ENCODE measurements at places on chromosomes 2 and 18. TPM values are rescaled to one million over a fixed set of nuclear protein-coding genes. Genes with fewer than 3 reads are reported as not detected.

DNA sequence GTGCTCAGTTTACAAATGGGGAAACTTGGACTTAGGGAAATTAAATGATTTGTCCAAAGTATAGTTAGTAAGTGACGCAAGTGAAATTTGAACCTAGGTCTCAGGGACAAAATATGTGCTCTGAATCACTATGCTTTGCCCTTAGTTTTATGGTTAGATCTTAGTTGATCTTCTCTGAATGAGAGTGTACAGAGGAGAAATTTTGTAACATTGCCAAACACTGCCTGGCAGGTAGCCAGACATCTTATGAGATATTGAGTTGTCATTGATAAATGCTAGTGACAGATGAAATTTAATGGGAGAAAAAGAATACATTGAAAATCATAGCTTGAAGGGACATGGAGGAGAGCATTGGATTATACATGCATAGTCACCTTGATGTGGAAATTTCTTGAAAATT is 91.4 kb downstream of the GALNT1 start:
- DNase-seq, result no peak

DNA sequence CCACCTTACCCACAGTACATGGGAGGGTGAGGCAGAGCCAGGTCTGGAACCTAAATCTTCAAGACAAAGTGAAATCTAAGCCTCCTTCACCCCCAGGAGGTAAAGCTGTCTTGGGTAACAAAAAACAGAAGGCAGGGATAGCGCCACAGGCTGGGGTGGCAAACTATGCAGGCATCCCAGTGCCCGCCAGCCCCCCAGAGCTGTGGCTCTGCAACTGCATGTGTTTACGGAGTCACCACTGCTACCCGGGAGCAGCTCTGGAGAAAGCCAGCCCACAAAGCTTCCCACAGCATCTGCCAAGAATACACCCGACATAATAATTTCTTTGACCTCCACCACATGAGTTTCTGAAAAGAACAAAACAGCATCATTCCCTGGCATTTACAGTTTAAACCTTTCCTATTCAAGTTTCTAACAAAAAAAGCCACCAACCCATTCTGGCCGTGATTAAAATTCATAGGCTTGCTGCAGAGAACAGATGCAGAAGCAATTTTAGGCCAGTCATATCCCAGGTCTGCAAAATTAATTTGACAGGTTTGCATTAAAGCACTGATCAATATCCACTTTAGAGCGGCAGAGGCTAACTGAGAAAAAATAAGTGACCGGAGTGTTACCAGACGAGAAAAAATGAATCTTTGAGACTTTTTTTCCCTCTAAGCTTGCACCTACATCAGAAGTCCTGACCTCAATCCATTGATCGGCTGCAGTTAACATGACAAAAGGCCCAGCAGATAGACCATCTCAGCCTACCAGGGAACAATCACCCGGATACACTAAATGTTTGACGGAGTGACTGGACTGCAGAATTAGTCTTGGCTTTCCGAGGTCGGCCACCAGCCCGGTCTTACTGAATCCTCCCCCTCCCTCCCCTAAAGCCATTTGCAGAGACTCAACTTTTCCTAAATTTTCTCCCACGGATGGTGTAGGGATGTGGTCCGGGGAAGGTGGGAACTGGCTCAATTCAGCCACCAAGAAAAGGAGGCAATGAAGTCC is 309.6 kb upstream of the SKOR2 start:
- no peak for DNase-seq

DNA sequence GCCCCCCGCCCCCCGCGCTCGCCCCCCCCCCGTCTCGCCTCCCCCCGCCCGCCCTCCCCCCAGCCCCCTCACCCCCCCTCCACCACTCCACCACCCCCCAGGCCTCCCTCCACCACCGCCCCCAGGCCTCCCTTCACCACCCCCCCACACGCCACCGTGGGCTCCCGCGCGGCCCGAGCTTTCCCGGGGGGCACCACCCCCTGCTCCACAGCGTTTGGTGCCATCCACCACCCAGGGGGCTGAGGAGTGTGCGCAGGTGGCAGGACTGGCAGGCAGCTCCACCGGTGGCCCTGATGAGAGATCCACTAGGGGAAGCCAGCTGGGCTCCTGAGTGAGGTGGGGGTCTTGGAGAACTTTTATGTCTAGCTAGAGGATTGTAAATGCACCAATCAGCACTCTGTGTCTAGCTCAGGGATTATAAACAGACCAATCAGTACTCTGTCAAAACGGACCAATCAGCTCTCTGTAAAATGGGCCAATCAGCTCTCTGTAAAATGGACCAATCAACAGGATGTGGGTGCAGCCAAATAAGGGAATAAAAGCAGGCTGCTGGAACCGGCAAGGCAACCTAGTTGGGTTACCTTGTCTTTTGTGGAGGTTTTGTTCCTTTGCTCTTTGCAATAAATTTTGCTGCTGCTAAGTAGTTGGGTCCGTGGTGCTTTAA is 43.0 kb upstream of the ITSN2 start:
- DNase-seq, result no peak

GRCh38 chr18:13437796-13438506 is 219.4 kb downstream of the LDLRAD4 start:
- no peak for DNase-seq

DNA sequence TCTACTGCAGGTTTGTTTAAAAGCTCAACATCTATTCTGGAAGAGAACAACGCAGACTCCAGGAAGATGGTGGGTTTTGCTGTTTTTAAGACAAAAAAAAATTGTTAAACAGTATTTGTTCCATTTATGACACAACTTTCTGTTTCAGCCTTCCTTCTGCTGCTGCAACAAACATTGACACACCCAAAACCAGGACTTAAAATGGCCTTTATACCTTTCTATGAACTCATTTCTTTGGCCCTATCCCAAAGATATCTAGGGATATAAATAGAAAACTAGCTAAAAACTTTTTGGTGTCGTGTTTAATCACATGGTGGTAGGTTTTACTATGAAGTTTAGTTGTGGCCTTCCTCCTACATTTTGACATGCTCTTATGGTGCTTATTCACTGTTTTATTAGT is 964 bp upstream of the GALNT3 start:
- no peak for DNase-seq

ATP5F1A gene
- 730 TPM for total RNA-seq

GRCh38 chr2:60485055-60485454 is 68.4 kb downstream of the BCL11A start:
- DNase-seq, result no peak

MAP3K19 gene
- not detected for total RNA-seq

GRCh38 chr2:117763804-117764203 is 50.7 kb upstream of the DDX18 start:
- DNase-seq, result peak; percentile 42
